ENCODE measurements at places on chromosomes 11 and 22.

GRCh38 chr11:133931449-133932060 is 25.2 kb downstream of the IGSF9B start:
- no peak for DNase-seq

DNA sequence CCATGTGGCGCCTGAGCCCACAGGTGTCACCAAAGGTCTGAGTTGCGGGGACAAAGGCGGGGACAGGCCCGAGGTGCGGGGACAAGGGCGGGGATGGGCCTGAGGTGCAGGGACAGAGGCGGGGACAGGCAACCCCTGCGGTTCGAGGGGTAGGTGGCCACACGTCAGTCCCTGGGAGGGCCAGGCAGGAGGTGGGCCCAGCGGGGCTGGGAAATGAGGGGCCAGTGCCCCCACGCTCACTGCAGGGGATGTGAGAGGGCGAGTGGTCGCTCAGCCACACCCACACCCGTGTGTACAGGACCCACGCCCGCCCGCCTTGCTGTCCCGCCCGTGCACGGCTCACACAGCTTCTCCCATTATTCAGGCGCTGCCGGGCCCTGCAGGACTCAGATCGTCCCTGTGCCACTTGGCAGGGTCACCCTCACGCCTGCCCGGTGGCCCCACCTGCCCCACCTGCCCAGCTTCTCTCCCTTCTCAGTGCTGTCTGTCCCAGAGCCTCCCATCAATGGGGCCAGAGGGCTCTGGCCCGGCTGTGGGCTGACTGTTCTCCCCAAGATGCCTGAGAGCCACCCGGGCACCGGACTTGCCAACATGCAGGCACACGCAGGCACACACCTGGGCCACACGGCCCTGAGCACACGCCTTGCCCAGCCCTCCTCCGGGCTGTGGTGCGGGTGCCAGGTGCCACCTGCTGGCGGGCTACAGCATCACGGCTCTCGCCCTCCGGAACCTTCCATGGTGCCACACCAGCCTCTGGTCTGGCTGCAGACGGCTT is 14.2 kb upstream of the MUC6 start:
- DNase-seq: peak; percentile 54

DNA sequence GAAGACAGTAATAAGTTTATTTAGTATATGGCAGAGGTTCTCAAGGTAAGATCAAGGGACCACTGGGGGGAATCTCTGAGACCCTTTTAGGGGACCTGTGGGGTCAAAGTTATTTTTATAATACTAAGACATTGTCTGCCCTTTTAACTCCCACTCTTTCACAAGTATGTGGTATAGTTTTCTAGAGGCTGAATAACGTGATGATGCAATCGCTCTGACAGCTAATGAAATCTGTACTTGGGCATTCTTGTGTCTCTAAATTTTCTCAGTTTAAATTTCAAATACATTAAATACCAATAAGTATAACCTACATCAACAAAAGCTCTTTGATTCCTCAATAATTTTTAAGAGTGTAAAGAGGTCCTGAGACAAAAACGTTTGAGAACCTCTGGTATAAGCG is 147.9 kb downstream of the ATG16L2 start:
- no peak for DNase-seq

GRCh38 chr11:19080579-19080993 is 20.1 kb upstream of the MRGPRX2 start:
- no peak for DNase-seq

GRCh38 chr11:78192223-78192719 is 3.6 kb downstream of the USP35 start:
- DNase-seq: no peak

DNA sequence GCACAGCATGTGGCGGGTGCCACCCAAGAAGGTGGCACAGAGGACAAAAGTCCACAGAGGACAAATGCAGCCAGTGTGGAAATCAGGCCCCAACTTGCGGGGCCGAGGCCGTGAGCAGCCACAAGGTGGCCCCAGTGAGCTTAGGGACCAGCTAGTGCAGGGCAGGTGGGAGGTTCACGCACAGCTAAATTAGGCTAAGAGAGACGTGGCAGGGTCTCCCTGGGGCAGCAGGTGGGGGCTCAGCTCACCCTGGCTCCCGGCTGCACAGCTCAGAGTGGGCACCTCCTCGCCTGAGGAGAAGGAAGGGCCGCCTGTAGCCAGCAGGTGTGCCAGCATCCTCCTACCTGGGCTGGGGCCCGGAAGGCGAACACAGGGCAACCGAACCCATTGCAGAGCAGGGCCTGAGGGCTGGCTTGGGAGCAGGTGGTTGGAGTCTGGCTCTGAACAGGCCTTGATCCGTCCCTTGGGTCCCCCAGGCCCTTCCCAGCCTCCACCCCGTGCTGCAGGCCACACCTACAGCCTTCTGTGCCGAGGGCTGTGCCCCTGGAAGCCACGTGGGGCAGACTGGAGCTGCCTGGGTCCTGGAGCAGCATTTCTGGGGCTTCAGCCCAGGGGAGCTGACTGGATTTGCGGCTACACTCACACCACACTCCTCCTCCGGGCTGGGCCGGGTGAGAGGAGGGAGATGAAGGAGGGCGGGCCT is 26.1 kb upstream of the CELSR1 start:
- DNase-seq: peak; percentile 58

GRCh38 chr11:130426223-130426836 is 2.1 kb downstream of the ADAMTS8 start:
- no peak for DNase-seq

- DNase-seq: no peak
Measured at GRCh38 chr11:5011254-5011653, 16.6 kb downstream of the OR51L1 start.

DNA sequence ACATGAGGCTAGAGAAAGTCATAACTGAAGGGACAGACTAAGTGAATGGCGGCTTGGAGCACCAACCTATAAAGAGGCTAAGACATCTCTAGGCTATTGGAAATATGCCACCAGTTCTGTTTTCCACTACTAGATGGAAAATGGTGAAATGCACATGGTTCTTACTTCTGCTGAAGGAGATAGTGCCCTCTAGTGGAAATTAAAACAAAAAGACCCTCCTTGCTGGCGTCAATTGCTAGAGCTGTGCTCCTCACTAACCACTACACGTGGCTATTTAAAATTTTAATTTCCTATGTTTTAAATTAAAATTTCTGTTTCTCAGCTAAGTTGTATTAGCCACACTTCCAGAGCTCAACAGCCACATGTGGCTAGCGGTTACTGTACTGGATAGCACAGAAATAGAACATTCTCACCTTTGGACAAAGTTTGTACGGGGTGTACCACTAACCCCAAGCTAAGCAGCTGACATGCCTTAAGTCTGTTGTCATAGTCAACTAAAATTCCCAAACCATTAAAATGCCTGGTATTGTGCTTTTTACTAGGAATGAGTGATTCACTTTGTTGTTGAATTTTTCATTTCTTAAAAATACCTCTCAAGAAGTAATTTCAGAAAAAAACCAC is 34.1 kb upstream of the CALCA start:
- DNase-seq: no peak

- no peak for DNase-seq
Measured at GRCh38 chr11:27653990-27654758, 46.1 kb downstream of the BDNF start.

DNA sequence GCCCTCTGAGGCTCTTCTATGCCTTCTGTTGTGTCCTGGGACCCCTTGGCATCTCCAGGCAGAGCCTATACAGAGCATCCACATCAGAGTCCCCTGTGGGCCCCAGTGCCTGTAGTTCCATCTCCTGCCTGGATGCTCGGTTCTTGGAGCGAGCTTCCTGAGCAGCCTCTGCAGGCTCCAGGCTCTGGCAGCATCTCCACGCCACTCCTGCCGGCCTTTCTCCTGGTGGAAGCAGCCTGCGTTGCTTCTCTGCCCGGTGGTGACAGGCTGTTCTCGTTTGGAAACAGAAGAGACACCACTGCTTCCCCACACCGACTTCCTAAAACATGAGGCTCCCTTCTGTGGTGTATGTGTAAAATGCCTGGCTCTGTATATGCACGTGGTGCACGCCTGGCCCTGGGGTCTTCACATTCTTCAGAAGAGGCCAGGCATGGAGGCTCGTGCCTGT is 52.8 kb downstream of the BCR start:
- no peak for DNase-seq

- DNase-seq: no peak
Measured at GRCh38 chr11:67158221-67158620, 39.2 kb downstream of the KDM2A start.

- DNase-seq: no peak
Measured at GRCh38 chr11:134696455-134696854, 284.4 kb upstream of the B3GAT1 start.

- no peak for DNase-seq
Measured at GRCh38 chr11:70547821-70548670, 149.7 kb downstream of the CTTN start.

GRCh38 chr11:1229471-1230120 is 6.7 kb downstream of the MUC5B start:
- DNase-seq: no peak

DNA sequence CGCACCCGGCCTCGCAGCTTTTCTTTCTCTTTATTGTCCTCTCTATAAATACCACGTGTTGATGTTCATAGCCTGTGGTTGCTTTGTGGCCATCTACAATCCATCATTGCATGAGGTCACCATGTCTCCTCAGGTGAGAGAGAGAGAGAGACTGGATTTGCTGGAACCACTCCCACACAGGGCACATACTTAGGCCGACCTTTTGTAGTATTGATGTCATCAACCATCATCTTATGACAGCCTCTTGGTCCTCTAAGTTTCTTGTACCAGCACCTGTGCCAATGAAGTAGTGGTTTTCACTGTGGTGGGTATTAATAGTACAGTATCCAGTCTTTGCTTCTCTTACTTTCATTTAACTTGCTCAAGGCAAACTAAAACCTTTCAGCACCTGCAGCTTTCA is 22.8 kb upstream of the P2RY6 start:
- DNase-seq: no peak

DNA sequence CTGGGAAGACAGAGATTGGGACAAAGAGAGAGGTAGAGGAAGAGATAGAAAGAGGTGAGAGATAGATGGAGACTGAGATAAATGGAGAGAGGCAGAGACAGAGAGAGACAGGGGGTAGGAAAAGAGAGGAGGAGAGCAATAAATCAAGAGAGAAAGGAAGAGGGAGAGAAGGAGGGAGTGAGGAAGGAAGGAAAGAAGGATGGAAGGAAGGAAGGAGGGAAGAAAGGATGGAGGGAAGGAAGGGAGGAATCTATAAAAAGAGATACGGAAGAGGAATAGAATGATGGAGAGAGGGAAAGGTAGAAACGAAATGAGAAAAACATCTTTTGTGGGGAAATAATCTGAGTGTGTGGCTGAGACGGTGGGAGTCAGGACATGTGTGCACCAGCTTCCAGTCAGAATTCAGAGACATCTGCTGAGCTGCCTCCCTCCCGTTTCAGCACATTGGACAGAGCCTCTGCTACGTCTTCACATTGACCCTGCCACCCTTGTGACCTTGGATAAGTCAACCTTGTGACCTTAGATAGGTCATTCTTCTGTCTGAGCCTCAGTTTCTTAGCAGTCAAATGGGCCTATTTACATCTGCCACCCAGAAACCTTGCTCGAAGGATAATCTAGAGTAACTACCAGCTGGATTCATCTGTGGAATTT is 417.8 kb downstream of the MIAT start:
- DNase-seq: no peak

- DNase-seq: no peak
Measured at GRCh38 chr22:27785831-27786230, 15.7 kb downstream of the MN1 start.

DNA sequence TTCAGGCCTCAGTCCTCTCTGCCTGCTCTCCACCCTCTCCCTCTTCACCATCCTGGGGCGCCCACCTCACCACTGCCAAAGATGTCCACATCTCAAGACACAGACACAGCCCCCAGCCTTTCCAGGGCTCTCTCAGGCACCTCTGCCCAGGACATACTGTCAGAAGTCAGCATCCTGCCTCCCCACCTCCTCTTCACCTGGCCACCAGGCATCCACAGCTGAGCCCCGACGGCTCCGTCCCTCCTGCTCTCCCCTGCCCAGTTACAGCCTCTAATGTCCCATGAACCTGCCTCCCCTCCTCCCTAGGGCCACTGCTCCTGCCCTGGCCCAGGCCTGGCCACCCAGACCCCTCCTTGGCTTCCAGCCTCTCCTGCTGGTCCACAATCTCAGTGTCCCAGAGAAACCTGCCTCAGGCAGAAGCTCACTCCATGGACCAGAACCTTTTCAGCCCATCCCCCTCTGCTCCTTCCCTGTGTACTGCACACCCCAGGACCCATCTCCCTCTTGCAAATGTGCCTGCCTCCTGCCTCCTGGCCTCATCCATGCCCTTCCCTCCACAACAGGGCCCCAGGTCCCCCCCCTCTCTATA is 3.2 kb downstream of the LTBP3 start:
- no peak for DNase-seq

DNA sequence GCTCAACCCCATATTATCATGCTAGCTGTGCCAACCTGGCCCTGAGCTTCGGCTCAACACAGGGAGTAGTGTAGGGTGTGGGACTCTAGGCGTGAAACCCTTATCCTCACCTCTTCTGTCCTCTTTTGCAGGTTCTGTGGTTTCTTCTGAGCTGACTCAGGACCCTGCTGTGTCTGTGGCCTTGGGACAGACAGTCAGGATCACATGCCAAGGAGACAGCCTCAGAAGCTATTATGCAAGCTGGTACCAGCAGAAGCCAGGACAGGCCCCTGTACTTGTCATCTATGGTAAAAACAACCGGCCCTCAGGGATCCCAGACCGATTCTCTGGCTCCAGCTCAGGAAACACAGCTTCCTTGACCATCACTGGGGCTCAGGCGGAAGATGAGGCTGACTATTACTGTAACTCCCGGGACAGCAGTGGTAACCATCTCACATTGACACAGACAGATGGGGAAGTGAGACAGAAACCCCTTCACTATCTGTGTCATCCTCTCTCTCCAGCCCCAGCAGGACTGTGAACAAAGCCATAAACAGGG is 76.4 kb downstream of the GGTLC2 start:
- DNase-seq: no peak

DNA sequence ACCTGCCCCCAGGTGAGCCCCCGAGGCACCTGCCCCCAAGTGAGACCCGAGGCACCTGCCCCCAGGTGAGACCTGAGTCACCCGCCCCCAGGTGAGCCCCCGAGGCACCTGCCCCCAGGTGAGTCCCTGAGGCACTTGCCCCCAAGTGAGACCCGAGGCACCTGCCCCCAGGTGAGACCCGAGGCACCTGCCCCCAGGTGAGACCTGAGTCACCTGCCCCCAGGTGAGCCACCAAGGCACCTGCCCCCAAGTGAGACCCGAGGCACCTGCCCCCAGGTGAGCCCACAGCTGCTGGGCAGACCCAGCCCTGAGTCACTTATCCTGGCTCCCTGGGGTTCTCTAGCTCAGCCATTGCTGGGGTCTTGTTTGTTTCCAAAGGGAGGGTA is 36.2 kb downstream of the MUC5B start:
- DNase-seq: no peak

DNA sequence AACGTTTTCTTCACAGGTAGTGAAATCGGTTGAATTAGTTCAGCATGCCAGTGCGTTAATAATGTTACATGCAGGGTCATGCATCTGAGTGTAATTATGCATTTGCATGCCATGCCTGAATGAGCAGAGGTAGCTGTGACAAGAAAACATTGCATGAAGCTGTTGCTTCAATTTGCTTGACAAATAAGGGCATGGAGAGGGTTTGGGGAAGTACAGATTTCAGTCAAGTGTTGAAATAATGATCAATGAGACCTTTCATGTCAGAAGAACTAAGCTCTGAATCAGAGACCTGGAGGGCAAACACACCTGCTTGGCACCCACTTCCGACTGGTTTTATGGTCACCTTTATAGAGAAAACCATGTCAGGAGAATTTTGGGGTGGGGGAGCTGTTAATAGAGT is 221.4 kb downstream of the DBX1 start:
- no peak for DNase-seq

GRCh38 chr22:41250127-41250526 is 9.4 kb upstream of the CHADL start:
- no peak for DNase-seq

Data from T-helper 17 cell (primary cell).